ENCODE measurements at places on chromosomes 11 and 22.

GRCh38 chr11:134555510-134555909 lies 143.5 kb upstream of the B3GAT1 start:
- no peak for DNase-seq

DNA sequence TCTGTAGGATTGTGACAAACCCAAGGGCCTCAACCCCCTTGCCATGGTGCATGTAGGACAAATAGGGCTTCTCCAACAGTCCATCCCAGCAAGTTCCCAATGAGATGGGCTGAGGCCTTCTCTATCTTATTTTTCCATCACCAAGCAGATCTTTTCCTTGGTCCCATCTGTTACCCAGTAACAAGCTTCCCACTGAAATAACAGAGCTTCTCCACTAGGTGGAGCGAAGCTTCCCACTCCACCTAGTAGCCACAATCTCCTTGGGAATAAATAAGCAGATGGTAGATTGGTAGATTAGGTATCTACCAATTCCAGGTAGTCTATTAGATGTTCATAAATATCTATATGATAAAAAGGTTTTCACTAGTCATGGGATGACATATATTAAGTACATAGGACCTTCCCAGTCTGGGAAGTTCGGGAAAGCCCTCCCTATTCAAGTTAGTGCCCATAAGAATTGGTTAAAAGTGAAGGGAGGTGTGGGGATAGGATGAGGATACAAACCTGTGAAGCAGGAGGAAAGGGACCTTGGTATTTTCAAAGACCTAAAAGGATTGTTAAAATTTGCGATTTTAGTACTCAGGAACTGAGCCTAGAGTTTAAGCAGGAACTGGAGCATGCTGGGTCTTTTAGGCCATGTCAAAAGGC lies 5.9 kb upstream of the OR52L1 start:
- no peak for DNase-seq

GRCh38 chr11:18540207-18541009 lies 13.7 kb upstream of the TSG101 start:
- DNase-seq = no peak

DNA sequence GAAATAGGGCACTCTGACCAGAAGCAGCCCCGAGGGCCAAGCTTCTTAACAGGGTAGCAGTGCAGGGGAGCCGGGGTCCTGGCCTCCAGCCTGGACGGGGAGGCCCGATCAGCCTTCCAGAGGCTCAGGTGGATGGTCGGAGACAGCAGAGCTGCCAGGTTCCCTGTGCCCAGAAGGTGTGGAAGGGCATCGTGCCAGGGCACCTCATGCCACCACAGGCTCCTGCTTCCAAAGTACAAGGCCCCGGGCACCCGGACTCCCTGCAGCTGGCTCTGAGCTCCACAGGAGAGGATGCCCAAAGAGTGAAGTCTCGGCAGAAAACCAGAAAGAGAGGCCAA lies 14.3 kb downstream of the EHD1 start:
- no peak for DNase-seq

- DNase-seq = no peak
Observed at GRCh38 chr11:128939591-128939990, 3.1 kb downstream of the TP53AIP1 start.

DNA sequence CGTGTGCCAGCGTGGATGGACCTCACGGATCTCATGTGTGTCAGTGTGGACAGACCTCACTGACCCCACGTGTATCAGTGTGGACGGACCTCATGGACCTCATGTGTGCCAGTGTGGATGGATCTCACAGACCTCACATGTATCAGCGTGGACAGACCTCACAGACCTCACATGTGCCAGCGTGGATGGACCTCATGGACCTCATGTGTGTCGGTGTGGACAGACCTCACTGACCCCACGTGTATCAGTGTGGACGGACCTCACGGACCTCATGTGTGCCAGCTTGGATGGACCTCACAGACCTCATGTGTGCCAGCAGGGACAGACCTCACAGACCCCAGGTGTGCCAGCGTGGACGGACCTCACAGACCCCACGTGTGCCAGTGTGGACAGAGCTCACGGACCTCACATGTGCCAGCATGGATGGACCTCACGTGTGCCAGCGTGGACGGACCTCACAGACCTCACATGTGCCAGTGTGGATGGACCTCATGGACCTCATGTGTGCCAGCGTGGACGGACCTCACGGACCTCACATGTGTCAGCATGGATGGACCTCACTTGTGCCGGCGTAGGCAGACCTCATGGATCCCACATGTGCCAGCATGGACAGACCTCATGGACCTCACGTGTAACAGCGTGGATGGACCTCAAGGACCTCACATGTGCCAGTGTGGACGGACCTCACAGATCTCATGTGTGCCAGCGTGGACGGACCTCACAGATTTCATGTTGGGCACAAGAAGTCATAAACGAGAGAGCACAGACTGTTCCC lies 18.2 kb downstream of the TTLL8 start:
- no peak for DNase-seq

DNA sequence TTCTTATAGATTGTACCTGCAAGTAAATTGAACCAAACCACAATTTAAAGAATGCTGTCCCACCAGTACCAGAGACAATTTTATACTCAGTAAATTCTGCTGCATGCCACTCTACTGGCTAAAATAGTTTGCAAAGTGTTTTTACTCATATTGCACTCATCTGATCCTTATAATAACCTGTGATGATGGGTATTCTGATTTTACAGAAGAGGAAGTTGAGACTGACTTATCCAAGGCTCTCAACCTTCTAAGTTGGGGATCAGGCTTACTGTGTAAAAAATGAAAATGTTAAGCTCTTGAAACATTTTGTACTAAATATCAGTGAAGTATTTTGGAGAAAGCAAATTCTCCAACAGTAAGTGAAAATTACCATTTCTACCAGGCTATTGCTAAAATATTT lies 37.9 kb downstream of the RNF169 start:
- no peak for DNase-seq

DNA sequence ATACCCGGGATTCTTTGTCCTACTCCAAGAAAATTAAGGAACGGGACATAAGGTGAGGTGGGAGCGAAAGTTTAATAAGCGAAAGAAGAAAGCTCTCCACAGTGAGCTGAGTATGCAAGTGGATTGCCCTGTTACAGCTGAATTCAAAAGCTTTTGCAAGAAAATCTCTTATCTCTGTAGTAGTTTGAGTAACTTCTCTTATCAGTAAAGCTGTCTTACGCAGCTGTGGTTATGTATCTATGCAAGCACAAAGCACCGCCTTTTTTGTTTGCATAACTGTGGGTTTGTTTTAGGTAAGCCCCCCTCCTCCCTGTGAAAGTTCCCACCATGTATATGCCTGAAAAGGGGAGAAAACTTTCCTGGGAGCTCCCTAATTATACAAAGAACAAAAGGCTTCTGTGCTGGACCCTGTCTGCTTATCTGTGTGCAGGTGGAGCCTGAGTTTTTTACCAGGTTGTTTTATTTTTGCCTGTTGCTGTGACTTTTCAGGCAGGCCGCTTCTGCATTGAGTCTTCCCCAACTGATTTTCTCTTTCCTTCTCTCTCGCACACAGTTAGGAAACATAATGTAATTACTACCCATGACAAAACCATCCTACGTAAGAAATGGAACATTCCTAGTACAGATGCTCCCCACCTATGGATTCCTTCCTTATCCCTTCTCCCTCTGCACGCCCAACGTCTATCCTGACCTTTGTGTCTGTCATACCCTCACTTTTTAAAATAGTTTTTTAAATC lies 837 bp upstream of the PLAAT5 start:
- no peak for DNase-seq

DNA sequence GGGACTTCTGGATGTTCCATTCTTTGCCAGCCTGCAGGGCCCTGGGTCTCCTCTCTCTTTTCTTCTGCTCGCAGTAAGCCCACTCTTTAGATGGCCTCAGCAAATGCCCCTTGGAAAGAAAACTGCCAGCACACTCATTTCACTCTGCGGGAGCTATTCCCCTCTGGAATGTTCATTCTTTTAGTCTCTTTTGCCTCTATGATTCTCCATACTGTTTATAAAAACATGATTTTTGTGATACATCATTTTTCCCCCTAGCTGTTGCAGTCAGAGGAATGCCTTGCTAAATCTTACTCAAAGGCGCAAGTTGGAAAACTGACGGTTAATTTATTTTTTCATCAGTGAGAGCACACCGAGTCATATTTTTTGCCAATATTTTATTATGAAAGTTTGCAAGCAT lies 184.9 kb downstream of the SNX19 start:
- DNase-seq = no peak

GRCh38 chr11:11588891-11589290 lies 32.9 kb downstream of the GALNT18 start:
- no peak for DNase-seq

- no peak for DNase-seq
Observed at GRCh38 chr11:69213316-69213715, 57.6 kb downstream of the SMIM38 start.

DNA sequence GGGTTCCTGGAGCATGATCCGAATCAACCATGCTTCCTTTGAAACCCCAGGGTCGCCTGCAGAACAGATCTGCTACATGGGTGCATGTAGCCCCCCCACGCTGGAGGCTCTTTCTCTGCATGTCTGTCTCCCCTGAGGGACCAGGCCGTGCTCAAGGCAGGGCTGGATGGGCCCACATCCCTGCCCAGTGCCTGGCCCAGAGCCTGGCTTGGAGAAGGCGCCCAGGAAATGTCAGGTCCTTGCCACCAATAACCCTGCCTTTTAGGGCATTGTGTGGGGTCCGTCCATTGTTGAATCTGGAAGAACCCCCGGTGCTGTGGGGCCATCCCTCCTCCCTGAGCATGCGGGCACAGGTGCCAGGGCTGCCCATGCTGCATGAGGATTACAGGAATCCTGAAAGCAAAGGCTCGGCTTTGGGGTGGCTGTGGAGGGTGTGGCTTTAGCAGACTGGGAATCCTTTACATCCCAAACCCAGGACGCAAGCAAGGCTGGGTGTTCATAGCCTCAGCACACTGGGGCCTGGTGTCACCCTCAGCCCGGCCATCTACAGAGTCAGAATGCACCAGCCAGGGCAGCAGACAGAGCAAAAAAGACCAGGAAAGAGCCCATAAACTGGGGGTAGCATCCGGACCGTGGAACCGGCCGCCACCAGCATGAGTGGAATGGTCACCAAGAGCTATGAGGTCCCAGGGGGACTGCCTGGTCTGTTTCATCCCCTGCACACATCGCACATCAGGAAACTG lies 48.2 kb downstream of the RTL6 start:
- DNase-seq = no peak

DNA sequence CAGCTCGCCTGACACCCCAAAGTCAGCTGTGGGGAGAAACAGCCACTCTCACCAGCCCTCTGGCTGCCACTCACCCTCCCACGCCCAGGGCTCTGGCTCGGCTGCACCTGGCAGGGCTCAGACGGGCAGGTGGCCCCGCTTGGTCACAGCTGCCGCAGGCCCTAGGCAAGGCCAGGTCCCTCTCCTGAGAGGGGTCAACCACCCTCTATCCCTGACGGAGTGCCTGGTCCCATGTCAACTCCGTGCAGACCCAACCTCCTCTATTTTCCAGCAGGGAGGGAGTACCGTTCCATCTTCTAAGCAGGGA lies 1.9 kb downstream of the MAP4K2 start:
- DNase-seq = no peak

GRCh38 chr22:23180893-23181720 lies 798 bp downstream of the BCR start:
- DNase-seq = no peak
